ENCODE measurements at places on chromosomes 12 and 14.

DNA sequence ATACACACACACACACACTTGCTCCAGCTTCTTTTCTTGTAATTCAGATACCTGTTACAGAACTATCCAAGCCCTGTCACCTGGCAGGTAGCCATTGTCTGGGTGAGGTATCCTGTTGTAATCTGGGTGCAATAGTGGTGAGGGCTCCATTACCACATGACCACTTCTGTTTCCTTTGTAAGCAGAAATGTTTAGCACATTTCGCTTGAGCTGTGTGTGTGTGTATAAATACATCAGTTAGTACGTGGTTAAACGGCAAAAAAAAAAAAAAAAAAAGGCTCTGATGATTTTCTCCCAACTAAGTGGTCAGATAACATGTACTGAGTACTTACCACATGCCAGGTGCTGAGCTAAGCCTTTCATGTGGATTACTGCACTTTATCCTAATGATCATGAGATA, 129.3 kb upstream of the SSTR1 start:
- no peak for DNase-seq

- no peak for DNase-seq
Observed at GRCh38 chr14:65187421-65188049, 85.2 kb upstream of the MAX start.

- no peak for DNase-seq
Observed at GRCh38 chr12:15276088-15276698, 46.1 kb upstream of the PTPRO start.

DNA sequence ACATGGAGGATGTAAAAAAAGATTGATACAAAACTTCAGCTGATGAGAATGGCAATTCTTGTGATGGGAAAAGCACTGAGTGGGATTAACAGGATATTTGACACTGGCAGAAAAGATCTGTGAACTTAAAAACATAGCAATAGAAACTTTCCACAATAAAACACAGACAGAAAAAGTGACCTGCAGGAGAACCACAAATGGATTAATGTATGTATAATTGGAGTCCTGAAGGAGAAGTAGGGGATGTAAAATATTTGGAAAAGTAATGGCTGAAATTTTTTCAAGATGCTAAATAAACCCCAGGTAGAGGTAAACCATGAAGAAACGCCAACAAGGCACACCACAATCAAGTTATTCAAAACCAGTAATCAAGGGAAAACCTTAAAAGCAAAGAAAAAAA, 130.8 kb upstream of the C14orf180 start:
- DNase-seq = no peak

DNA sequence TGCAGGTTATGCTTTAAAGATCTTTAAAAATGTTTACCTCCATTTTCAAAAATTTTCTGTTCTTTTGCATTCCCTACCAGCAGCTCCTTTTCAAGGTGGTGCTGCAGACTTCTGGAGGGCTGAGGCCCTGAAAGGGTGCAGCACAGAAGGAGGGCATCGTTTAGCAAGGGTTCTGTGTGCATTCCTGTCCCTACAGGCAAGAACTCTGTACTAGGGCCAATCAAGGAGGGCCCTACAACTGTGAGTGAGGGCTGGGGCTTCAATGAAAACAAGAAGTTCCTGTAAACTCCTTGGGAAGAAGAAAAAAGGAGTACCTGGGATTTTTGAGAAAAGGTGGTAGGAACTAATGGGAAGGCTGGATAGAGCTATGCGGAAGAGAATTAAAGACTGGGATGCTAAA, 50.7 kb upstream of the CSRP2 start:
- no peak for DNase-seq

GRCh38 chr14:55579724-55580469, at the start of gene KTN1:
Gene KTN1 (plus strand): TSS chr14:55580207. CDS start chr14:55612049, 31,842 bp downstream.
- peak; percentile 81 for DNase-seq

DNA sequence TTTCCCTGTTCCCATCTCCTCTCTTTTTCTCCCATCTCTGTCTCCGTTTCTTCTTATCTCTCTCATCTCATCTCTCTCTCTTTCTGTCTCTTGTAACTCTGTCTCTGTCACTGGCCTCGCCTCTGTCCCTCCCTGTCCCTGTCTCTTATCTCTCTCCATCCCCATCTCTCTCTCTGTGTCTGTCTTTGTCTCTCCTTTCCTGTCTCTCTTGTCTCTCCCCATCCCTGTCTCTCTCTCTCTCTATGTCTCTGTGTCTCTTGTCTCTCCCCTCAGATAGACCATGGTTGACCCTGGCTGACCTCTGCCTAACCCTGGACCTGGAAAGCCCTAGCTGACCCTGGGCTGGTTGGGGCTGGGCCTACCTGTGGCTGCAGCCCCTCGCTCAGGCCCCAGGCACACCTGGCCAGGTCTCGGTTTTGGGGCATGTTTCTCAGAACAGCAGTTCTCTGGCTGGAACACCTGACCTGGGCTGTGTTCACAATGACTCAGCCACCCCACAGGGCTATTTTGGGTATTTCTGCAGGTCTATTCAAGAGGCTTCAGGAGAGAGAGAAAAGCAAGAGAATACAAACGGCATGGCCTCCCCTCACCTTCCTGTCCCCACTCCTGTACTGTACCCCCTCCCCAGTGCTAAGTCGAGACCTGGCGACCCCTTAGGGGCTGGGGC, 174.4 kb downstream of the TMEM121 start:
- DNase-seq = no peak

- no peak for DNase-seq
Observed at GRCh38 chr12:53825246-53826081, 73.7 kb upstream of the CISTR start.

- DNase-seq = no peak
Observed at GRCh38 chr12:6919588-6919987, 5.2 kb downstream of the ENO2 start.

DNA sequence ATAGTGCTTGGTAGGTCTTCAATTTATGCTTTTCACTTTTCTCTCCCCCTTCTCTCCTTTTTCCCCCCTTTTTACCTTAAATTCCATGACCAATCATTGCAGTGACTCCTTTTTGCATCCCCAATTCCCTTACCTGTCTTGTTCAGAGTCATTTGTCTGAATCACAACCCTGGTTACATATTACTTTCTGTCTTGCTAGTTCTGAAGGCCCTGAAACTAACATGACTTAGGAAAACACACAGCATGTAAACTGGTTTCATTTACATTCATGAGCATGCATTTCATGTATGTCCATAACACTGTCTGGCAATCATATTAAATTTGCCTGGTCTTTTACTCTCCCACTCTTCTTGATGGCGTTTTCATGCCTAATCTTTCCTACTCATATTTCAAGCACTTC, 20.3 kb upstream of the FOXG1 start:
- DNase-seq = no peak

DNA sequence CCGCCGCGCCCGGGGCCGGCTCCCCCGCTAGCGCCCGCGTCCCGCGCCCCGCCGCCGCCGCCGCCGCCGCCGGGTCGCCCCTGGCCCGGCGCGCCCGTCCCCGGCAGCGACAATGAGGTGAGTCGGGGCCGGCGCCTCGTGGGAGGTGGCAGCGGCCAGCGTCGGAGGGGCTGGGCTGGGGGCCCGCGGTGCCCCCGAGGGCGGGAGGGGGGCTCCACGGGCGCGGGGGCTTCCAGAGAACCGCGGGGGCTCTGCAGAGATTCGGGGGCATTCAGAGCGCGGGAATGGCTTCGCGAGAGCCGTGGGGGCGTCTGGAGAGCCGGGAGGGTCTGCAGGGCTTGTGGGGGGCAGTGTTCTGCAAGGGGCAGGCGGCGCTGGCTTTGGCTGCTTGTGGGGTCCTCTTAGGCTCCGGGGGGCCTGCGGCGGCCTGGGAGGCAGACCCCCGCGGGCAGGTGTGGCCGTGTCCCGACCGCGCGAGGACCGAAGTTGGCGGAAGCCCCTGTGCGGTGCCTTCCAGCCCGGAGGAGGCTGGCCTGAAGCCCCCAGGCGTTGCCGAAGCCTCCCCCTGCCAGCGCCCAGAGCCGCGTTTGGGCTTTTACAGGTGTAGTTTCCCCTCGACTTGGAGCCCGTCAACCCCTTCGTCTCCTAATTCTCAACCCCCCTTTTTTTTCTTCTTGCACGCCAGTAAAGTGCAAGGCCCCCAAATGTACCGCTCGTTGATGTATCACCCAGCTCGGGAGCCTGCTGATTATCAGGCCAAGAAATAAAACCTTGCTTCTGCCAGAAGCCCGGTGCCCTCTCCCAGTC, 93.1 kb upstream of the EVL start:
- no peak for DNase-seq

GRCh38 chr12:13222076-13222475, 25.6 kb downstream of the EMP1 start:
- DNase-seq = no peak

- DNase-seq = no peak
Observed at GRCh38 chr14:73719791-73720190, 5.6 kb upstream of the PNMA1 start.

- no peak for DNase-seq
Observed at GRCh38 chr12:131836193-131836592, 8.0 kb downstream of the MMP17 start.

GRCh38 chr14:36503771-36504741, 16.0 kb downstream of the NKX2-1 start:
- DNase-seq = no peak

DNA sequence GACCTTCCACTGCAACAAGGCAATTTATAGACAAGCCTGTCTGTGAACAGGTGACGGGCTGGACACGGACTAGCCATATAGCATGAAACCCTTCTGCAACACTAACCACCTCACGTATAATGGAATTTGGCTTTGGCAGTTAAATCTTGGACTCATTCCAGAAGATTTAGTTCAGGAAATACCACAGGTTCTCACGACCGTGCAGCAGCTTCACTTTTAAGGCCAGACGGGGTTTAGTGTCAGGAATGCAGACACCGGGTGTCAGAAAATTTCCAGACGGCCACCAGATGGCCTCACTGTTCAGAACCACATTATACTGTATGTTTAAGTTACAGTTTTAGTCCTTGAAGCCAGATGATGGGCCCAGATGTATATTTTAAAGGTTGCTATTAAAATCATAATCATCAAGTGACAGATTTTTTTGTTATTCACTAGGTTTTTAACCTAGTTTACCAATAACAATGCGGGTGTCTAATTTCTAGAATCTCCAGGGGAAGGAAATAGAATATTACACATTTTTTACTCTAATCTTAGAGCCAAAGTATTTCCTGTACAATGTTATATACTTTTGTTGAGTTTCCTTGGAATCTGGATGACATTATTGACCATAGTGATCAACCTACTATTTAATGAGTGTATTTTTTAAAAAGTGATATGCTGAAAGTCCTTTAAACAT, 90.5 kb upstream of the TMPO start:
- DNase-seq = no peak

DNA sequence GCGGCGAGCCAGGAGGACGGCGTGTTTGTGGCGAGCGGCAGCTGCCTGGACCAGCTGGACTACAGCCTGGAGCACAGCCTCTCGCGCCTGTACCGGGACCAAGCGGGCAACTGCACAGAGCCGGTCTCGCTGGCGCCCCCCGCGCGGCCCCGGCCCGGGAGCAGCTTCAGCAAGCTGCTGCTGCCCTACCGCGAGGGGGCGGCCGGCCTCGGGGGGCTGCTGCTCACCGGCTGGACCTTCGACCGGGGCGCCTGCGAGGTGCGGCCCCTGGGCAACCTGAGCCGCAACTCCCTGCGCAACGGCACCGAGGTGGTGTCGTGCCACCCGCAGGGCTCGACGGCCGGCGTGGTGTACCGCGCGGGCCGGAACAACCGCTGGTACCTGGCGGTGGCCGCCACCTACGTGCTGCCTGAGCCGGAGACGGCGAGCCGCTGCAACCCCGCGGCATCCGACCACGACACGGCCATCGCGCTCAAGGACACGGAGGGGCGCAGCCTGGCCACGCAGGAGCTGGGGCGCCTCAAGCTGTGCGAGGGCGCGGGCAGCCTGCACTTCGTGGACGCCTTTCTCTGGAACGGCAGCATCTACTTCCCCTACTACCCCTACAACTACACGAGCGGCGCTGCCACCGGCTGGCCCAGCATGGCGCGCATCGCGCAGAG, 873 bp downstream of the PLXNC1 start:
- DNase-seq = peak; percentile 43

DNA sequence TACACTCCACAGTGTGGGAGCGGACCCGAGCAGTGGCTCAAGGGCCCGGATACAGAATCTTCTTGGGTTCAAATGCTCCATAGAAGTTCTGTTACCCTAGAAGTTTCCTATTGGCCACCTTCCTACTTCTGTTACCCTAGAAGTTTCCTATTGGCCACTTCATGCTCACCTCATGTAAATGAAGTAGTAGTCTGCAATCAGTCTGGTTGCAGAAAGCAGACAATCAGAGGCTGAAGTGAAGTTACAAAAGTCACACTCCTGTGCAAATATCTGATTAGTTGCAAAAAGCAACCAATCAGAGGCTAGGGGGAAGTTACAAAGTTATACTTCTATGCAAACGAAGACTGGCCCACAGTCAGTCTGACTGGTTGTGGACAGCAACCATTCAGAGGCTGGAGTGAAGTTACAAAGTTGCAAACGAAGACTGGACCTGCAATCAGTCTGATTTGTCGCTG, 77.8 kb upstream of the CPNE8 start:
- DNase-seq = no peak

DNA sequence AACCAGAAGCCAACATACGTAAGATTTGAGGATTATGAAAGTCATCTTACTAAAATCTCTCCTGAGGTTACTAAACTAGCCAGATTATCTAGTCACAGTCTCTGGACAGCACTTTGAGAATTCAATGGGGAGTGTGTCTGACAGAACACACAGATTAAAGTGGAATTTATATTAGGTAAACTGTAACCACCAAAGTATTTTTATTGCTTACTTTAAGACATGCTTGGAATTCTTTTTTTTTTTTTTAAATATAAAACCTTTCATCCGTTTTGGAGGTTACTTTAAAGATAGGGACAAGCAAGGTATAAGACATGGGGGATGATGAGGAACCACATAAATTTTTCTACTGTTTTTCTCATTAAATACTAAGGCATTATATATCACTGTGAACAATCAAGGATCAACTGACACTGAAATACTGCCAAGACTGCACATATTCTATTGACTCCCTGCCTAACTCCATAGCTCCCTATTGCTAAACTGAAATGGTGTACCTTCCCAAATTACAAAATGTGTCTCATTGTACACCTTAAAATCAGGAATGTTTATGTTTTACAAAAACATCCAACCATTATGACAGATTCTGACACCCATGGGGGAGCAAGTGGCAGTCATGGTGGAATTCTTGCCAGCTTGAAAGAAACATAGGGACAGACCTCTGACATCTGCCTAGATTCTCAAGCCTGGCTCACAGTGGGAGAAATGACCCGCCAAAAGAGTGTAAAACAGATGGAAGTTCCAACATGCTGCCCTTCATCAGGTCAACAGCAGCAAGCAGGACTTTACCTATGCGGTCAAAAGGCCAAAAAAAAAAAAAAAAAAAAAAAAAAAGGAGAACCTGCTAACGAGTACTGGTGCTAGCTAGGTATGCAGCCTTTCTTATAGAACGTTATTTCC, 239.3 kb downstream of the MED13L start:
- DNase-seq = no peak
